CD4-positive, alpha-beta T cell treated with Interleukin-15 for 4 hours (primary cell): ENCODE measurements at places on chromosomes 2 and 18.
A peak's percentile ranks its signal among the peaks of the same experiment; 100 is the strongest.

- no peak for DNase-seq
Observed at GRCh38 chr2:129796801-129797488, 182.5 kb upstream of the RAB6C start.

DNA sequence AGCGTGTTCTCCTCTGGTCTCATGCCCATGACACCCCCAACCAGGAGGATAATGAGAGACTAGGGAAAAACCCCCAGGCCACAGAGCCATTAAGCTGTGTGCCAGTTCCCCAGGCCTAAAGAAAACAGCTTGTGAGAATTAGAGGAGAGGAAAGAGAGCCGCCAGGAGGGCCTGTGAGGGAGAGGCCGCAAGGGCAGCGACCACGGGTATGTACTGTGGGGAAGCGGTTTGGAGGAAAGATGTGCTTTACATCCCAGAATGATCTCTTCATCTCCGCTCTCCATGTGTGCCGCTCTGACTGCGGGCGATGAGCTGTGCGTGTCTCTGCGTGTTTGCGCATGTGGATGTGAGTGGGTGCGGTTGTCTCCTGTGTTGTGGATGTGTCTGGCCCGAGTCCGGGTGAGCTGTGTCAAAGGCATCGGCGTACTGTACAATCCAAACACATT is 82.9 kb downstream of the DYSF start:
- DNase-seq: no peak

DNA sequence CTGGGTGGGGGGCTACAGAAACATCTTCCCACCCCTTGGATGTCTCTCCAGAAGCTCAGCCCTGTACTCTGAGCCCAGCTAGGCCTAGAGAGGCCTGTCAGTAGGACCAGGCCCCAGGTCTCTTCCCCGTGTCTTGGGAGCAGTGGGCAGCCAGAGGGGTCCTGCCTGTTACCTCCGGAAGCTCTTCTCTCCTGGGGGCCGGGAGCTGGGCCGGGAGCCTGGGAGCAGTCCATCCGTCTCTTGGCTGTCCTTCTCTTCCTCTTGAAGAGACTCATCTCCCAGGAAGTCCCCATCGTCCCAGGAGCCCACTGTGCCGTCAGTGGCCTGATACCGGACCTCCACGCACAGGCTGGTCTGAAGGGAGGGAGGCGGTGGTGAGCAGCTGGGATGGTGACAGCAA is 38.3 kb upstream of the OTOF start:
- no peak for DNase-seq

GRCh38 chr2:124836416-124836815 is 811.3 kb downstream of the CNTNAP5 start:
- DNase-seq: no peak

- no peak for DNase-seq
Observed at GRCh38 chr2:229869226-229869625, 52.6 kb downstream of the TRIP12 start.

GRCh38 chr18:21548647-21549046 is 51.9 kb downstream of the ESCO1 start:
- DNase-seq: no peak

- DNase-seq: no peak
Observed at GRCh38 chr2:200399046-200399445, 92.6 kb downstream of the SPATS2L start.

DNA sequence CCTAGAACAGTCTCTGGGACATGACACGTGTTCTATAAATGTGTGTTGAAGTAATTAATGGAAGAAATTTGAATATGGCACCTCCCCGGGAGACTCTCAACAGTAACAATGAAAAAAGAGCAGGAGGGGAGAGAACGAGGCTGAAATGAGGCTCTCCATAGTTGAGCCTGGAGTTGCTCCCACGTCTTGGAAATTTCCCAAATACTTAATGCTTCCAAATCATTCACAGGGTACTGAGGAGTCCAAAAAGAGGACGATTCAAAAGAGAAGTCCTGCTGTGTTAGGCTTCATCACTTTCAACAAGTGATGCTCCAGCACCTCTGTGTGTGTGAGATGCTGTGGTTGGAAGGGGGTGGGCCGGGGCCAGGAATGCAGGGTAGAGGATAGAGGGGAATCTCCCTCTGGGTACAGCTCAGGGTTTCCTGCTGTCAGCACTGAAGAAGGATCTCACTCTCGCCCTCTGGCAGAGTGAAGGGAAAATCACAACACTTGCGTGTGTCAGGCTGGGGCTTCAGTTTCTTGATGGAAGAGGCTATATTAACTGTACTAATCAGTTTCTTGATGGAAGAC is 18.1 kb upstream of the ZNF407 start:
- no peak for DNase-seq

DNA sequence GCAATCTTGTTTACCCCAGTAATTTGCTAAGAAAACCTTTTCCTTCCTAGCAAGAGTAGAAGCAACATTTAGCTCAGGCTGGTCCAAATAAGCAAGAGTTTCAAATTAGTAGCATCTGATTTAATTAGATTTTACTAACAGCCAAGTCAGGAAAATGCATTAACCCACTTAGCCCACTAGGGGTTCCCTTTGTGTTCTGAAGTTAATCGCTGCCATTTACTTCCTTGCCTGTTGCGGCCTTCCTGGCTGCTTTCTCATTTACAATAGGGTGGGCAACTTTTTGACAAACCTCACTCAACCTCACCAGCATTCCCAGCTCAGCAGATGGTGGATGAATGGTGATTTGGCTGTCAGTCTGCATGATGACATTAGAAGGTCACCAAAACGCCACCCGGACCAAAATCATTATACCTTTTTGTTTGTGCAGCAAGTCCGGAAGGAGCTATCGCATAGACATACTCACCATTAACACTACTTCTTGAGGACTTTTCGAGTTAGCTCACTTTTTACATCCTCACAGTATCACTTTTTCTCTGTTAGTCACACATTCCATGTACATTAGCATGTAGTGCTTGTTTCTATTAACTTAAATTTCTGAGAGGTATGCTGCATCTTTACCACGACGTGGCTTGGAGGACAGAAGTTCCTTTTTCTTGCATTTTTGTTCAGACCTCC is 101.5 kb upstream of the SETBP1 start:
- peak; percentile 6 for DNase-seq

DNA sequence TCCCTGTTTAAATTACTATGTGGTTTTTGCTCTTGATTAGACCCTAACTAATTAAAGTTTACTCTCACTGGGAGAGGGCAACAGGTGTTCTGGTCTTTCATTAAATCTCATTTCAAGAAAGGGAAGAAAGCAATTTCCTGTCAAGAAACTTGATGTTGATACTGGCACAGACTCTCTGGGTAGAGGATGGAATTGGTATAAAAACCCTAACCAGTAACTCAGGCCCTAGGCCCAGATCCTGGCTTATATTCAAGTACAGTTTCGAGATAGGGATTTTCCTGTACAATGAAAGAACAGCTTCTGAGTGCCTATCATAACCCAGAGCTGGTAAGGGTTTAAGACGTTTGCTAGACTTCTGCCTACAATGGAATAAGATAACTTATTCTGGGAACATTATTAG is 61.6 kb upstream of the ACYP2 start:
- DNase-seq: no peak

DNA sequence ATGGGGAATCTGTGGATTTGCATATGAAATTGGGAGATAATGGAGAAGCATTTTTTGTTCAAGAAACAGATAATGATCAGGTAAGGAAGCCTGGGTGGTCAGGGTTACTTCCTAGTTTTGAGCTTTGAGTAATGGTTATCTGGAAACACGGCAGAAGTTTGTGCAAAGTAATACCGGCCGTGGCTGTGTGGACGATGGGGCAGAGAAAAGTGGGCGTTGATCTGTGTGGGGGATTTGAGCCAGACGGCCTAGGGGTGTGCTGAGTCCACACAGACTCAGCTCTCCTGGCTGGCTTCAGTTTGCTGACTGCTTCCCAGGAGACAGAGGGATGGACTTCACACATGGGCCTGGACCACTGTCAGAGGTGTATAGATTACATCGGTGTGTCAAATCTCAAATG is 21.3 kb downstream of the LPIN1 start:
- no peak for DNase-seq

- no peak for DNase-seq
Observed at GRCh38 chr18:72727038-72727655, 140.6 kb downstream of the NETO1 start.

DNA sequence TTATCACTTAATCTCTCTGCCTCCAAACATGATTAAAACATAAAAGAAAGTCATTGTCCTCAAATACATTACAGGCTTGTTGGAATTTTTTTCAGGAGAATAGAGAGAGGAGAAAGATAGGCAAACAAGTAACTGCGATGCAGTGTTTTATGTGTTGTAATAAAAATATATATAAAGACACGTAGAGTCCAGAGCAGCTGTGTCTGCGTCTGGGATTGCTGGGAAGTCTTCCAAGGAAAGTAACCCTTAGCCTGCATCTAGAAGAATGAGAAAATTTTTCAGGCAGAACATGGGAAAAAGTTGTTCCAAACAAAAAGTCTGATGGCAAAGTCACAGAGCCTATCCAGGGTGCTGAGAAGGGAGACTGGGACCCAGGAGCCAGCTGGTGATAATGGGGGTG is 91.8 kb upstream of the ST6GAL2 start:
- DNase-seq: no peak

GRCh38 chr2:160351956-160352355 is 141.7 kb downstream of the RBMS1 start:
- no peak for DNase-seq

- DNase-seq: no peak
Observed at GRCh38 chr2:88680266-88680902, 11.1 kb upstream of the RPIA start.
